GM12892 (cell line): ENCODE measurements at places on chromosomes 16 and 17.
A peak's percentile ranks its signal among the peaks of the same experiment; 100 is the strongest.

GRCh38 chr17:44647736-44648135 is 8.5 kb upstream of the MEIOC start:
- DNase-seq: no peak

GRCh38 chr17:47254403-47254943 is 846 bp downstream of the ITGB3 start:
- DNase-seq: no peak

GRCh38 chr17:60743799-60744198 is 66.1 kb downstream of the BCAS3 start:
- no peak for DNase-seq

DNA sequence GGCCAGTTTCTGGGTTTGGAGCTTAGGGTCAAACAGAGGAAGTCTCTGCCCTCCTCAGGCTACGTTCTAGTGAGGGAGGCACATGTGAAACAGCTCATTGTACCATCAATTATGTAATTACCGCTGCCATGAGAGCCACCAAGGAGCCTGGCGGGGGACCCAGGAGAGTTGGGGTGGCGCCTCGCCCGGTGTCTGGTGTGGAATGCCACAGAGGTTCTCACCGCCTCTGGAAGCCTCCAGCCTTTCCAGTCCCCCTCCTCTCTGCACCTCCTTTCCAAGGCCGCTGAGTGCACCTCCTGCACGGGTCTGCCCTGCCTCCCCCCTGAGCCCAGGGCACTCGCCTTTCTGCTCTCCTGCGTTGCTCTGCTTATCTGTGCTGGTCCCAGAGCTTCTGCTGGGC is 51.4 kb downstream of the SREBF1 start:
- no peak for DNase-seq

- DNase-seq: no peak
Observed at GRCh38 chr16:66416136-66416535, 11.0 kb upstream of the BEAN1 start.

- DNase-seq: no peak
Observed at GRCh38 chr17:57046749-57047148, 38.3 kb upstream of the AKAP1 start.

GRCh38 chr16:78599271-78599670 is 499.8 kb downstream of the WWOX start:
- DNase-seq: no peak

DNA sequence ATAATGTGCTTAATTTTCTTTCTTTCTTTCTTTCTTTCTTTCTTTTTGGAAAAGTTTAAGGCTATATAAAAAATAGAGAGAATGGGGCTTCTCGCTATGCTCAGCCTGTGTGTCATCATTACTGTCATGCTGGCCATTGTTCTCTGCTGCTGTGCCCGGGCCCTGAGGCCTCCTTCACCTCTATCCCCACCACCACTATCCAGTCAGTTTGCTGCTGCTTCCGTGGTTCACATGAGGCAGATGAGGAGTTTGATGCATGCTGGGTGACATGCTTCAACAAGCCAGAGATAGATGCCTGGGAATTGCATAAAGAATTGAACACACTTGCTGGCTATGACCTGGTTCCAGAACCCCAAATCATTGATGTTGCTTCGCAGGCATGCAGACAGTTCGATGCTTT is 36.3 kb downstream of the PITPNC1 start:
- DNase-seq: no peak

DNA sequence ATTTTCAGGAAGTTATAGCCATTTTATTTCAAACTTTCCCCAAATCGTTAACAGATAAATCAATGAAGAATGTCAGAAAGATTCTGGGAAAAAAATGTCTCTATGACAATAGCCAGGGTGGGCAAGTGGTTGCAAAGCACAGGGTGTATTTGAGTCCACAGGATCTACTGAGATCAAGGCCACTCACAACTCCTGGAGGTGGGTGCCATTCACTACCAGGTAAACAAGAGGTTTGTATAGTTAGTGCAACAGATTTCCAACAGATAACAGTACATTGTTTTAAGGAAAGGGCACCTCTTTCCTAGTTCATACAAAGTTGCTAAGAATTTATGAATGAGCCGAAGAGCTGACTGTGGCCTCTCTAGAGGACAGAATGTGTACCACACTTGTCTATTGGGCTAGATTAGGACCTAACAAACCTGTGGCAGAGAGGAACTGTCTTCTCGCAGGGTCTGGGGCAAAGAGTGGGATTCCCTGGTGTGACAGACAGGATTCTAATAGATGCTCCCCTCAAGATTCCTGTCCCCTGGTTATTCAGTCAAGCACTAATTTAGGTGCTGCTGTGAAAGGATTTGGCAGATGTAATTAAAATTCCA is 52.0 kb upstream of the ZNF629 start:
- no peak for DNase-seq

DNA sequence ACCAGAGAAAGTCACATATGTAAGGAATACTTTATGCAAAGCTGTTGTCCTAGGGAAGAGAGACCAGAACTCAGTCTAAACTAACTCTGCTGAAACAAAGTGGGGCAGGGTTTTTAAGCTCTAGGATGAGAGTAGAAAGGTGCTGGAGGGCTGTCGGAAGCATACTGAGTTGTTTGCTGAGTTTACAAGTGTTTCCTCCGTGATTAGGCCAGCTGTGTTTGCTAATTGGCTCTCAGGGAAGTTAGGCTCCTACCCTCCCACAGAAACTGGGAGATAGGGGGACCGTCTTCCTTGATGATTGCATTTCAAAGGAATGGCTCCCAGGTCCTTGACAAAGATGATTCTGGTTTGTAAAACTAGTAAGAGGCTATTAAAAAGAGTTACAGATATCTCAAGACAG is 24.4 kb upstream of the CRYM start:
- no peak for DNase-seq

DNA sequence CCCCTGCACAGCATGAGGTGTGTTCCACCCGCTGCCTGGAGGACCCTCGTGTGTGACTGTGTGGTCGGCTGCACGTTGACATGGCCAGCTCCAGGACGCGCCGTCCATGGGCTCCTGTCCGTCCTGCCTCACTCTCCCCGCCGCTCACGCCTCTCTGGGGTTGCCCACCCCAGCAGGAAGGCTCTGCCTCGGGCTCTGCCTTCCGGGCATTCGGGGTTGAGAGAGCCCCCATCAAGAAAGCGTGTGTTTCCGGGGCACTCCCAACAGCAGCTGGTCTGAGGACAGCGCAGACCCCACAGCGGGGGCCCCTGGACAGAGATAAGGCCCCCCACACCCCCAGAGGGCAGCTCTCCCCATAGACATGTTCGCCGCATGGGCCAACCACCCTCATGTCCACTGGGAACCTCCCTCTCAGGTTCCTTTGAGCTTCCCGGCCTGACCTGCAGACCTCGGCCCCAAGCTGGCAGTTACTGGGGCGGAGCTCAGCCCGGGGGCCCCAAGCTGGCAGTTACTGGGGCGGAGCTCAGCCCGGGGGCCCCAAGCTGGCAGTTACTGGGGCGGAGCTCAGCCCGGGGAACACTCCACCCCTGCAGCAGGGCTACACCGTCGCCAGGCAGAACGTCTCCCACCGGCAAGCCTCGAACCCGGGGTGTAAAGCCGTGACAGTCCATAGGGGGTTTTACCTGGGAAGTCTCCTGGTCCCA is 8.4 kb upstream of the PIEZO1 start:
- DNase-seq: no peak

DNA sequence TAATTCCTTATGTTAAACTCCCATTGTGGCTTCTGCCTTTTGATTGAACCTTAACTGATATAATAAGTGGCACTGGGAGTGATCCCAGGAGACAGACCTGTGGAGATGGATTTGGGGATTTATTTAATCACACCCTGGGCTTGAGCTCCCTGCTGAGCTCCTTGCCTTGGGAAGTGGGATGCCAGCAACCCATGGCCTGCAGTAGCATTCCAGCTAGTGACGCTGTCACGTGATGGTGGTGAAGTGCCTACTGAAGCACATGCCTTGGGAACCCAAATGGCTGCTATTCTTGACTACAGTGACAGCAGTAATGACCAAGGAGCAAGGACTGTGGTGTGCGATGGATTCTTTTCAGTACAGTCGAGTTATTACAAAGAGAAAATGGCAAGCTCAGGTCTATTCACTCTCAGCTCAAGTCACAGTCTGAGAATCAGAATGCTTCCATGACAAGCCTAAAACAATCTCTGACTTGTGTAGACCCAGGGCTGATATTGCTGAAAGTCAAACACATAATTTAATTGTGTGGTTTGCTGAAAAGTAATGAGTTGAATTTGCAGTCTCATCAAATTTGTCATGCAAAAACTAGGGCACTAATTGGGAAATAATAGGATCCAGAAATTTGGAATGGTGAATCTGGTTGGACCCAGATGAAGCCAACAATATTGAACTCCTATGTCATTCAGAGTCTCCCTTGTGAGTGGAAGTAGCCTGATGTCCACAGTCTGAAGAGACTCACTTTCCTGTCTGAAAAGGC is 47.1 kb downstream of the BCL7C start:
- DNase-seq: no peak

- DNase-seq: no peak
Observed at GRCh38 chr17:69143151-69143550, 1.5 kb upstream of the ABCA6 start.

DNA sequence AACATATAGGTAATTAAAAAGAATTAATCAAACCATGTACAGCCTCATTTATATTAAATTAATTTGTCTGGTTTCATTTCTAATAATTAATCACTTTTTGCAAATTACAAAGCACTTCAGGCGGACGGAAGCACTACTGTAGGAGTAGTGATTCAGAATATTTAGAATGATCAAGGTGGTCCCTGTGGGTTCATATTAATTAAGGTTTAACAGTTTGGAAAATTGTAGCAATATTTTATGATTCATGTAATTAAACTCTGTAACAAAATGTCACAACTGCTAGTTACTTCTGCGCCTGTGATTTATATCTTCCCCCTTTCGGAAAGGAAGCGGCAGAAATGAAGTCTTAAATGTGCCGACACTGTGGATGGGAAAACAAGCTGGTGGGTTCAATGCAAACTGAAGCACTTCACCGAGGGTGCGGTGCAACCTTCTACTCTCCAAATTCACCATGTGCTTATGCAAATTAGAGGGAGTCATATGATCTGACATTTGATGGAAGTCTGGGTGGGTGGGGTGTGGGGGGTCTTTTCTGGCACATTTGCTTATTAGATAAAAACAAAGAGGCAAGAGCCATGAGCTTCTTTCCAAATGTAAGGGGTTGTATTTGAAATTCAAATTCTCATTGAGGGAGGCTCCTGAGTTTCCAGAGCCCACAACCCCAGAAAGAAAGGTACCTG is 679.4 kb downstream of the TOX3 start:
- no peak for DNase-seq

GRCh38 chr17:8144401-8145231 is 7.6 kb downstream of the PER1 start:
- DNase-seq: no peak

- no peak for DNase-seq
Observed at GRCh38 chr16:87076950-87077749, 240.0 kb downstream of the C16orf95 start.

DNA sequence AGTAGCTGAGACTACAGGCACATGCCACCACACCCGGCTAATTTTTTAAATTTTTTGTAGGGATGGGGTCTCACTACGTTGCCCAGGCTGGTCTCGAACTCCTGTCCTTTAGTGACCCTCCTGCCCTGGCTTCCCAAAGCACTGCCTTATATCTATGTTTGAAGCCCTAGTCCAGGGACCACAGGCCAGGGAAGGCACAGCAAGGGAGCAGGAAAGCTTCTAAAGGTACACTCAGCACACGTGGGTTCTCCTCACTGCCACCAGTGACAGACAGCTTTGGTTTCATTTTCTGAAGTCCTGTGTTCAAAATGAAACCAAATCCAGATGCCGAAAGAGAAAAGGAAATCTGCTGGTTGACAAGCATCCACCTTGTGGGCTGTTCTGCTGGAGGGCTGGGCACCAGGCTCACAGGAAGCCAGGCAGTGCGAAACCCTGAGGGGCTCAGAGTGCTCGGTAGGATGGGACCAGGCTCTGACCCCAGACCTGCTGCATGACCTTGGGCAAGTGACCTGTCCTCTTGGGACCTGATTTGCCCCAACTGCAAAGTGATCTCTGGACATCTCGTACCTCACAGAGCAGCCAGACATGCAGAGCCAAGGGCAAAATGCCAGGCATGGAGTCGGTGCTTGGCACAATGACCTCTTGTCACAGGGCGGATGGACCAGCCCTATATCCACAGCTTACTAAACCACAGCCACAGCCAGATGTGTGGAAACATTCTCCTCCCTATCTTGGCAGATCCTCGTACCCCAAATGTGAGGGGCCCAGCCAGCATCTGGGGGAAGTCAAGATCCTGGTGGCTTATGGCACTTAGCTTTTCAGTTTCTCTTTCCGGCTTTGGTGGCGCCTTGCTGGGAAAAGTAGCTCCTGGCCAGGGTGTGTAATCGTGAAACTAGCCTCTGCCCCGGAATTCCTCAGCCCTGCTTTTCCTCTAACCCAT is 2.8 kb upstream of the SOCS1 start:
- DNase-seq: peak; percentile 70

- no peak for DNase-seq
Observed at GRCh38 chr17:48375356-48375755, 54.7 kb downstream of the SKAP1 start.

GRCh38 chr16:87172632-87173031 is 144.6 kb downstream of the C16orf95 start:
- no peak for DNase-seq

GRCh38 chr16:10180771-10181163 is 1.5 kb downstream of the GRIN2A start:
- DNase-seq: peak; percentile 28

- DNase-seq: no peak
Observed at GRCh38 chr17:19409509-19409908, 1.5 kb upstream of the RNF112 start.

GRCh38 chr16:78770353-78771091 is 671.1 kb downstream of the WWOX start:
- DNase-seq: peak; percentile 51

DNA sequence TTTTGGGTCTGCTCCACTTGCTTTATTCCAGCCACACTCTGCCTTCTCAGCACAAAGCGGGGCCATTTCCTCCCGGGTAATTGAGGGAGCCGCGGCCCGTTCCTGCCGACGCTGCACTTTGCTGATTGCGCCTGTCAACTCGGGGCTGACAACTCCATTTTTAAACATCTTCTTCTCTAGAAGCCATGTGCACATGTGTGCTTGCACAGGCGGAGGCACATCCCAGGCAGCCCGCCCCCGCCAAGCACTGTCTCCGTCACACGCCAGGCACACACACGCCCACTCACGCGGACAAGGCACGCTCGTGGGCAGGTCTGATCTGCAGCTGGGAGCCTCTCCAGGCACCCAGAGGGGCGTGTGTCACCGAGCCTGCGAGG is 63.2 kb downstream of the ENGASE start:
- DNase-seq: no peak
